Activated CD4-positive, alpha-beta T cell treated with anti-CD3 and anti-CD28 coated beads for 36 hours (primary cell): ENCODE measurements at places on chromosomes 2 and 18. TPM values are rescaled to one million over a fixed set of nuclear protein-coding genes. Genes with fewer than 3 reads are reported as not detected.
A peak's percentile ranks its signal among the peaks of the same experiment; 100 is the strongest.

Gene CNDP1
- total RNA-seq: not detected

DNA sequence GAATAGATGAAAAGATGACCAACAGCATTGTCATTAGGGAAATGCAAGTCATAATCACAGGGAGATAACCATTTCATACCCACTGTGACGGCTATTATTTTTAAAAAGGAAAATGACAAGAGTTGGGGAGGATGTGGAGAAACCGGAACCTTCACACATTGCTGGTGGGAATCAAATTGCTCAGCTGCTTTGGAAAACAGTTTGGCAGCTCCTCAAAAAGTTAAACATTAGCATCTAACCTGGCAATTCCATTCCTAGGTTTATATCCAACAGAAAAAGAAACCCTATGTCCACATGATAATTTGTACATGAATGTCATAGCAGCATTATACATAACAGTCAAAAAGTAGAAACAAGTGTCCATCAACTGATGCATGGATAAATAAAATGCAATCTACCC, 58.2 kb downstream of the KCNG3 start:
- no peaks in the 10 kb centered on the region for H3K36me3 ChIP-seq
- H3K27ac ChIP-seq: no peak overlapping the region
- H3K4me3 ChIP-seq: no peak overlapping the region
- H3K4me1 ChIP-seq: no peaks in the 10 kb centered on the region

DNA sequence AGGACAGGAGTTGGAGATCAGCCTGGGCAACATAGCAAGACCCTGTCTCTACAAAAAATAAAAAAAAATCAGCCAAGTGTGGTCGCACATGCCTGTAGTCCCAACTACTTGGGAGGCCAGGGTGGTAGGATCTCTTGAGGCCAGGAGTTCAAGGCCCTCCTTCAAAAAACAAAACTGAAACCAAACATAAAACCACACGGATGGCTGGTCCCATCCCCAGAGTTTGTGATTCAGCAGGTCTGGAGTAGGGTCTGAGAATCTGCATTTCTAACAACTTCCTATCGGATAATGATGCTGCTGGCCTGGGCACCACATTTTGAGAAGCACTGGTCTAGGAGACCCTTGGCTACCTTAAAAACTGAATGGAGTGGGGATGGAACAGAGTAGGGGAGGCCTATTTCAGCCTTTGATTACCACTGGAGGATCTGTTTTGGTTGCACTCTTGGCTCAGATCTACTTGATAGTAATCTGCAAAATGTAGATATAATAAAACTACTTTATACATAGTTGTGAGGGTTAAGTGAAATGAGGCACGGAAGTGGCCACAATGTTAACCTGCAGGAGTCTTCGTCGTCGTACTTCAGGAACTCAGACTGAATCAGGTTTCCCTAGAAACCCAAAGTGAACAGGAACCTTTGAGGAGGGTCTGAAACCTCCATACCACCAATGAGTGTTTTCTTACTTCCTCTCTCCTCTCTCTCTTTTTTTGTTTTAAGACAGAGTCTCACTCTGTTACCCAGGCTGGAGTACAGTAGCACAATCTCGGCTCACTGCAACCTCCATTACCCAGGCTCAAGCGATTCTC, 25.5 kb upstream of the NFE2L2 start:
- H3K27ac ChIP-seq: peak overlapping the region; percentile 89
- H3K27me3 ChIP-seq: no peaks in the 10 kb centered on the region
- H3K4me3 ChIP-seq: peak overlapping the region; percentile 31
- DNase-seq: peak; percentile 30

DNA sequence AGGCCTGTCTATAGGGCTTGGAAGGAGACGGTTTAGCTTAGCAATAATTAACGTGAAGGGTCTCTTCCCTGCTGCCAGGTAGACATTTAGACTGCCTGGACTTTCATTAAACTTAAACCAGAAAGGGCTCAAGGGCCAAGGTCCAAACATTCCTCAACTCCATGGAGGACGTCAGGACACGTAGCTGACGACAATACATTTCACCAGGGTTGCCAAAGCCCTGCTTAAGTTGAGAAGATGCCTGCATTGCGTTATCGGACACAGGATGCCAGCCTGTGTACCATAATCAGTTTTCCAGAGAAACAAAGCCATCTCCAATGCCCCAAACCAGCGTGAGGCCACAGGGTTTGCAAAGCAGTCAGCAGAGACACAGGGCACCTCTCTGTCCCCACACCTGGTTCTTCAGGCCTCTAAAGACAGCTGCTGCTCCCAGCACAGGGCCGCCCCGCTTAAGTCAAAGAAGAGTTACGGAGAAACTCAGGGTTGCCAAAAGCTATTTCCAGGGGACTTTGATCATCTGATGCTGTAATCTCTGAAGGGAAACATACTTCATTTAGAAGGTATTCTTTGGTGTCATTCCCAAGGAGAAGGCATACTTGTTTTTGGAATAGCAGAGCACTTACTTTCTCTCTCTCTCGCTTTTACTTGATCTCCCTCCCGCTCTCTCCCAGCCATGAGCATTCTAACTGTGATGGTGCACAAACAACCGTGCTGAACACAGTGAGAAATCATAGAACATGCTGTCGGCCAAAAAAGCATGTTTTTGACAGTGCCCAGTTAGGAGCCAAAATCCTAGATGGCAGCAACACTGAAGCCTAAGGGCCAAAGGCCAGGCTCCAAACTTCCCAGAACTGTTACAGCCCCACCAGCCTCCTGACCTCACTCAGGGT, 46.0 kb downstream of the TTC32 start:
- no peak overlapping the region for H3K4me3 ChIP-seq
- no peak for DNase-seq
- H3K27ac ChIP-seq: no peak overlapping the region
- H3K36me3 ChIP-seq: no peaks in the 10 kb centered on the region
